Stimulated activated CD4-positive, alpha-beta T cell treated with anti-CD3 and anti-CD28 coated beads, Interleukin-15, amount 100 ng/mL, for 1 hour (primary cell): ENCODE measurements at places on chromosomes 2 and 18.

DNA sequence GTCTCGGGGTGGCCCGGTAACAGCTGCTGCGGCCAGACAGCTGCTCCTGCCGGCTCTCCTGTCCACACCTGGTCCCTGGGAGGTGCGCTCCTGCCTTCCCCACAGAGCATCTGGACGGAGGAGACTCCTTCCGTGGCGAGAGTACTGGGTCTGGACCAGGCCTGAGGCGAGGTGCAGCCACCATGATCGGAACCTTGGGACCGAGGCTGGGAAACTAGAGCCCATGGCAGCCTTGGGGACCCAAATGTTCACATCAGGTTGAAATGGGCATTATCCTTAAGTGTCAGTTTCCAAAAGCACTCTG, 628 bp downstream of the GIGYF2 start:
- no peak for DNase-seq

- DNase-seq, result no peak
These were observed 1459.9 kb upstream of the CELF4 start for GRCh38 chr18:39025531-39025930.

DNA sequence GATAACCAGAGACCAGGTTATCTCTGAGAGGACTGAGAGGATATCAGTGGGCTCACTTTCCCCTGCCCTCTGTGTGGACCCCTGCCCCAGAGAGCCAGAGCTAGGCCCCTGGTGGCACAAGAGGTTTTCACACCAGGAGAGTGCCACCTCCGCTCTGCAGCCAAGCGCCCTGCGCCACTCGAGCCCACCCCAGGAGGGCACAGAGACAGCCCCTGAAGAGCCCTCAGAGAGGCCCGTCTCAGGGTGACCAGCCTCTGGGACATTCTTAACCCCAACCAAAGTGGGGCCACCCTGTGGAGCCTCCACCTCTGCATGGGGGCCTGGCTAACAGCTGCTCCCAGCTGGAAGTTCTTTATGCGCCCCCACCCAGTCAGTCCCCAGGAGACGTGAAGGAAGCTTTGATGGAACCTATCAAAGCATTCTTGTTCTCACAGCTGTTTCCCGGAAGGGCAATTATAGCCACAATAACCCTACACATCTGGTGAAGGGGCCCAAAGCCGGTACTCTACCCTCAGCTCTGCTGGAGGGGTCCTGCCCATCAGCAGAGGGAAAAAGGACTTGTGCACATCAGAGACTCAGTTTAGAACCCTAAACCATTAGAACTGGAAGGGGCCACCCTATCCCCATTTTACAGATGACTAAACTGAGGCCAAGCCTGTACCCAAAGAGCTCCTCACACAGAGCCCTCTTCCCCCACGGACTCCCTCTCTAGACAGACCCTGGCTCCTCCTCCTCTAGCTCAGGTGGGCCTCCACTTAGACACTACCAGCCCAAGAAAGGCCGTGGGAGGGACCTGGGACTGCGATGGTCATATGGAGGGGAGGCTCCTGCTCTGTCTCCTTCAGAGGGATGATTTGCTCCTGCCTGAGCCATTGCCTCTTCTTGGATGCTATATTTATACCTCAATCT, 101.1 kb downstream of the ZFP36L2 start:
- no peak for DNase-seq

- DNase-seq, result peak; percentile 82
These were observed at the start of gene TRIP12 for GRCh38 chr2:229921892-229922448. Gene TRIP12 (minus strand): TSS chr2:229922009. CDS start chr2:229880079, 41,930 bp downstream.

- DNase-seq, result no peak
These were observed 793.0 kb upstream of the ACVR2A start for GRCh38 chr2:147051814-147052213.

DNA sequence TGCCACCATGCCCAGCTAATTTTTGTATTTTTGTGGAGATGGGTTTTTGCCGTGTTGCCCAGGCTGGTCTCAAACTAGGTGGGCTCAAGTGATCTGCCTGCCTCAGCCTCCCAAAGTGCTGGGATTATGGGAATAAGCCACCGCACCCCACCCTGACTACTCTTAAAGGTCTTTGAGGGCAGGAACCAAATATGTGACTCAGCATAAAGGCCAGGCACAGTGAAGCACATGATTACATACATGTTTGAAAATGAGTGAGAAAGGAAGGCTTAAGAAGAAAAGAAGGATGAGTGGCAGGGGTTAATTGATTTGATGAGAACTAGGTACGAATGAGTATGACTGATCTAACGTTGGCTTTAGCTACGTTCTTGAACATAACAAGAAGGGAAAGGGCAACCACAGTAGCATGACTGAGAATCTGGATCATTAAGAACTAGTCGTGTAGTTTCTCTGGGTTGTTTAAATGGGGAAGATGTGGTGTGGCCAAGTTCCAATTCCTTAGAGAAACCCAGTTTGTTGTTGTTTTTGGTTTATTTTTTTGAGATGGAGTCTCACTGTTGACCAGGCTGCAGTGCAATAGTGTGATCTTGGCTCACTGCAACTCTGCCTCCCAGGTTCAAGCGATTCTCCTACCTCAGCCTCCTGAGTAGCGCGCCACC, 6.8 kb downstream of the RESP18 start:
- DNase-seq, result no peak

GRCh38 chr18:57430079-57431001, 4.8 kb upstream of the ONECUT2 start:
- DNase-seq, result no peak

- DNase-seq, result no peak
These were observed 2012.5 kb upstream of the LRRTM1 start for GRCh38 chr2:82317012-82317411.

- DNase-seq, result no peak
These were observed 247.6 kb downstream of the SLC8A1 start for GRCh38 chr2:40204268-40204667.

DNA sequence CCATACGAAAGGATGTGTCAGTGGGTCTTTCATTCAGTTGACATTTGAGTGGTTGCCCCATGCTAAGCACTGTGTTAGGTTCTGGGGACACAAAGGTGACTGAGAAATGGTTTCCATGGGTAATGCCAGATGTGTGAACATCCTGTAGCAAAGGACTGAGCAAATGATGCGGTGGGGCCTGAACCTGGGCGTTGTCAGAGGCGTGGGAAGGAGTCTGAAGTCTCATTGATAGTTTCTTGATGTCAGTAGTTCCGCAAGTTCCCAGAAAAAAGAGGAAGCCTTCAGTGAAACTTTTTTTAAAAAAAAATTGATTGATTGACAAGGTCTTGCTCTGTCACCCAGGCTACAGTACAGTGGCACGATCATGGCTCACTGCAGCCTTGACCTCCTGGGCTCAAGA, 56.9 kb downstream of the LIMS1 start:
- no peak for DNase-seq

DNA sequence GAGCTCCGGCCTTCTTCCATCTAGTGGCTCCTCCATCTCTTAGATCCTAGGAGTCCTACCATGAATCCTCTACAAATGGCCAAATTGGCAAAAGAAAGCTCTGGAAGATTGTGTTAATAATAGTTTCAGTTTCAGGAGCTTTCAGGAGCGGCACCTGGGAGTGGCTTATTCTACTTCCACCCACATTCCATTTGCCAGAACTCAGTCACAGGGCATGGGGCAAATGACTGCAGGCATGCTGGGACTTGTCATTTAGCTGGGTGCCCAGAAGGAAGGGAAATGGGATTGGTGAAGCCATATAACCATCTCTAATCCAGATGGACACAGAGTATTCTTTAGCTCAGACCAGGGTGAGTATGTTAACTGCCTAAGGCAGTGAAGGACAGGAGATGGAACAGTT, 3.6 kb upstream of the LRATD1 start:
- no peak for DNase-seq

DNA sequence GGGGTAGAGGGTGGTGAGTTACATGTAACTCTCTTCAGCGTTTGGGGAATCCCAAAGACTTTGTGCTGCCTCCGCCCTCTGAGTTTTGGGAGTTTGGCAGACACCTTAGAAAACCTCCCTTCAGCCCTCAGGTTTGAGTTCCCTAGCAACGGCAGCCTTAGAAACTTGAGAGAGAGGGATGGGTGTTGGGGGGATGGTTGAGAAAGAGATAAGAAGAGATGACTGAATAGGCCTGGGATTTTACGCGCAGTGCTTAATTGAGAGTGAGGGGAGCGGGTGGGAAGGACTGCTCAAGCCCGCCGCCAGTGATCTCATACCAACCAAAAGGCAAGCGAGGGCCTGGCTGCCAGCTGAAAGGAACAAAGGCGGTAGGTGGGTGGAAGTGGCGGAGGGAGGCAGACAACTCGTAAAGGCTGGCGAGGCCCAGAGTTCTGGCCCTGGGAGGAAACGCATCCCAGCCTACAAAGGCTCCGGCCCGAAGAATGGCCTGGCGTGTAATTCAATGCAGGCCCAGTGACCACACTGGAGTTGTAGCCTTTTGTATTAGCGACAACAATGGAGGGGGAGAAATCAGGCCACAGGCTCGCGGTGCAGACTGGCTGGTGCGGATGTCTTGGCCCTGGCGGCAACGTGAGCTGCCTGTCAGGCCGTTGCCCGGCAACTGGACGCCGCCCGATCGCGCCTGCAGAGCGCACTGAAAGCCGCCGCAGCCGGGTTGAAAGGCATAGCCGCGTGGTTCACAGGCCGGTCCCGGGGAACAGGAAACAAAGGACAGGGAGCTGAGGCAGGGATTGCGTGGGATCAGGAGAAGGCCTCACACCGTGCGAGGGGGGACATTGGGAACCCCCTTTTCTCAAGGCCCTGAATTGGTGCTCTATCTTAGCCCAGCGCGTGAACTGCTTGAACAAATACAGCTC, 39.9 kb upstream of the DARS1 start:
- no peak for DNase-seq

DNA sequence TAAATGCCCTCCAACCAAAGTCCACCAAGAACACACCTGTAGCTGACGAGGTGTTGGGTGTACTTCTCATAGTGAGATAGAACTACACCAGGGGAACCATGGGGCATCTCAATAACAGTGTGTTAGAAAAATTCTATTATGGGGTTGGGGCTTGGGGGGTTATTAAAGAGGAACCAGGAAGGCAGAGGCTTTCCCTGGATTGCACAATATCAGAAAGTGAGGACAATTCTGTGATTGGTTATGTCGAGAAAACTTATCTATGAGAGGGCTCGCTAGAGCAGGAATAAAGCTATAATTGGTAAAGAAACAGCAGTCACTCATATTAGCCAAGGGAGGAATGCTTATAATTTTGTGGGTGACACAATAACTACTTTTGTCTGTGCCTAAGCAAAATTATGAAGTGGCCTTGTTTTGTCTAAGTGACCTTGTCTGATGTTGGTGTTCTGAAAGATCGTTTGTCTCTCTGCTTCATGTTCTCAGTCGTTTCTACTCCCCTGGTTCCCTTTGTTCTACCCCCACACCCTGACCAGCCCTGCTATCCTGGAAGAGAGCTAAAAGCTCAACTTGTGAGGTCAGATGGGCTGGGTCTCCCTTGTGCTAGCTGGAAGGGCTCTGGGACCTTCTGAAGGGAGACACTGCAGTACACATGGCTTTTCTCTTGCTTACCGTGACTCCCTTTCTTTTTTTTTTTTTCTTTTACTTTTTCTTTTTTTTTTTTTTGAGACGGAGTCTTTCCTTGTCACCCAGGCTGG, 21.6 kb upstream of the INO80C start:
- DNase-seq, result no peak

DNA sequence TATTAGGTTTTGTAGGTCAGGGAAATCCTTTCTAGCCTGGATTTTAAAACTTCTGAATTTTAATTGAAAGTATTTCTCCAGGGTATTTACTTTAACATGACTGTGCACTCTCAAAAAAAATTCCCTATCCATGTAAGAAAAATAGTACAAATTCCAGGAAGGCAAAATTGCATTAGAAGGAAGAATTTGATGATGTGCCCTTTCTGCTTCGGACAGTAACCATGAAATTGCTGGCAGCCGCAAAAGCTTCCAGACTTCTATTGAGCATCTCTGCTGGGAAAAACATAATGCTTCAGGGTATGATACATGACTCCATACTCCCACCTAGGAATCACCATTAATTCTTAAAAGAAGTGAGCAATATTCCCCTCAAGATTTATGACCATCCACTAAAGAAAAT, 17.2 kb upstream of the KLF7 start:
- DNase-seq, result no peak

- DNase-seq, result no peak
These were observed 44.2 kb upstream of the FZD5 start for GRCh38 chr2:207813942-207814341.

GRCh38 chr2:218218268-218219185, 1.5 kb downstream of the ARPC2 start:
- DNase-seq, result no peak

- no peak for DNase-seq
These were observed 46.5 kb upstream of the RAB31 start for GRCh38 chr18:9661564-9661963.

DNA sequence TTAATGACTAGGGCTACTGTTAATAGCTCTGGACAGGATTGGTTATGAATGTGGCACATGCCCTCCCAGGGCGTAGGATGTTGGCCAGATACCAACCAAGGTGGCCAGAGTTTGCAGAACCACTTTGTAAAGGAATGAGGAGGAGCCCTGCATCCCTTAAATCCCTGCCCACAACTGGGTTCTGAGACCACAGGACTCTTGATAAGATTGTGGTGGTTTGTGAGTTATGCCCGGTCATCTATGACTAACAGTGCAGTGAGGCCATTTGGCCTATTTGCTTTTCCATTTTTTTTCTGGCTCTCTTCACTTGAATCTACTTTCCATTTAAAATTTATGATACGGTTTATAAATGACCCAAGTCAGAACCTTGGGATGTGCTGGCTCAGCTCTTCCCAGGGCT, 294.5 kb downstream of the PRKCE start:
- DNase-seq, result no peak

DNA sequence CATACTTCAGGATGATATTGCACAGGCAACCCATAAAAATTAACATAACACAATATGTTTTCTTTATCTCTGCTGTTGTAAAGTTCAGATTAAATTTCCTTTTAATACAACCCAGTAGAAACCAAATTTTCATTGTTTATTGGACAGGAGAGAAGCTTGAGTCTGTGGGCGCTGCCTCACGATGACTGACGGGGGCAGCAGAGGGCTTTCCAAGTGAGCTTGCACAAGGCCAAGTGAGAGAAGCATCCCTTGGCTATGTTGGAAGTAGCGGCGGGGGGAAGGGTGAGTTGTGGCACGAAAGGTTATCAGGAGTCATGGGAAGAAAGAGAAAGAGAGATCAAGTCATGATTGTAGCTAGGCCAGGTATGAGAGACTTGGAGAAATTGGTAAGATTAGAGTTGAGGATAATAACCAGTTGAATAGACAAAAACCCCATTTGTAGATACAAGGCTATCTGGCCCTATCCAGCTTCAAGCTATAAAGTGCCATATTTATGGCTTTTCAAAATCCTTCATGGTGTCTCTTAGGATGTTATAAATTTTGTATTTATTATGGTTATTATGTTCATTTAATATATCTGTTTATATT, 413.7 kb upstream of the FAM98A start:
- DNase-seq, result no peak

- DNase-seq, result no peak
These were observed 19.2 kb upstream of the EML6 start for GRCh38 chr2:54704238-54704637.

DNA sequence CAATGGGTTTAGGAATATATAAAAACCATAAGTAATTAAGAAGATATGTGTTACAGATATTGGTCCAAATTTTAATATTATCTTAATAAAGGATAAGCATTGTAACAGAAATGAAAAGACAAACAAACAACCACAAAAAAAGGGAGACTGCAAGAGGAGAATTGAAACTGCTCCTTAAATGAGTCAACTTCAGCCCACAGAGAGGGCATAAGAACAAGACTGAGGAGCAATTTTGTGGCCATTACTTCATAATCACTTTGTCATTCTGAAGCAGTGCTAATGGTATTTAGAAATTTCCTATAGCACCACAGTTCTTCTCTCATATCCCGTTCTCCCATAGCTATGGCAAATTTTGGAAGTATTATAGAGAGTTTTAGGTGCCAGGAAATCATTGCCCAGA, 193.2 kb upstream of the HNMT start:
- no peak for DNase-seq
